ENCODE measurements at places on chromosomes 6 and 20. TPM values are rescaled to one million over a fixed set of nuclear protein-coding genes. Genes with fewer than 3 reads are reported as not detected.

DNA sequence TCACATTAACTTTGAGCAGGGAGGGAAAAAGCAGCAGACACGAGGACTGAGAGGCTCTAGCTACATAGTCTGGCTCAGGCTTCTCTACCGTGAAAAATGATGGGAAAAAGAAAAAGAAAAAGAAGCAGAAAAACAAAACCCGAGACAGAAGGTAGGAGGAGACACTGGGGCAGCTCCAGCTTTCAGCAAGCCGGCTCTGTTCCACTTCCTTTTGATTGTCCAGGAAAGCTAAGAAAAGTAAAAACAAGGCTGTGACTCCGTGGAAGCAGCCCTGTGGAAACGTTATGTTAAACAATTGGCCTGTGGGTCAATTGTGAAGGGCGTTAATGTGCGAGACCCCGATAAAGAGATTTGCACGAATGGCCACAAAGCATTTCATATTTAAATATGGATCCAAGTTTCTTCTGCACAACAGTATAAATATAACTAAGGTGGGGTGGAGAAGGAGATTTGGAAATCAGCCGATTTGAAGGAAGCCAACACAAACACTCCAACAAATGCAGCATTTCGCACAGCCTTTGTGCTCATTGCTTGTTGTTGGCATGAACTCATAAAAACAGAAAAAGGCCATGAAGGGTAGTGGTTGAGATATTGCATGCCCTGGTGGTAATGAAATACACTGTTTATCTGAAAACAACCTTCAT is 236.9 kb upstream of the JAG1 start:
- no peaks in the 10 kb centered on the region for H3K36me3 ChIP-seq
- no peak for DNase-seq
- H3K27me3 ChIP-seq: no peaks in the 10 kb centered on the region
- H3K27ac ChIP-seq: no peak overlapping the region
- no peaks in the 10 kb centered on the region for H3K4me1 ChIP-seq
- no peak overlapping the region for H3K4me3 ChIP-seq

Gene PLA2G7
- total RNA-seq: 38.2 TPM

Gene FLOT1
- 117 TPM for total RNA-seq

- DNase-seq: peak; percentile 5
- no peaks in the 10 kb centered on the region for H3K27me3 ChIP-seq
- H3K36me3 ChIP-seq: no peaks in the 10 kb centered on the region
- no peaks in the 10 kb centered on the region for H3K4me1 ChIP-seq
These were observed 1.3 kb upstream of the CDYL start for GRCh38 chr6:4774715-4775493.

DNA sequence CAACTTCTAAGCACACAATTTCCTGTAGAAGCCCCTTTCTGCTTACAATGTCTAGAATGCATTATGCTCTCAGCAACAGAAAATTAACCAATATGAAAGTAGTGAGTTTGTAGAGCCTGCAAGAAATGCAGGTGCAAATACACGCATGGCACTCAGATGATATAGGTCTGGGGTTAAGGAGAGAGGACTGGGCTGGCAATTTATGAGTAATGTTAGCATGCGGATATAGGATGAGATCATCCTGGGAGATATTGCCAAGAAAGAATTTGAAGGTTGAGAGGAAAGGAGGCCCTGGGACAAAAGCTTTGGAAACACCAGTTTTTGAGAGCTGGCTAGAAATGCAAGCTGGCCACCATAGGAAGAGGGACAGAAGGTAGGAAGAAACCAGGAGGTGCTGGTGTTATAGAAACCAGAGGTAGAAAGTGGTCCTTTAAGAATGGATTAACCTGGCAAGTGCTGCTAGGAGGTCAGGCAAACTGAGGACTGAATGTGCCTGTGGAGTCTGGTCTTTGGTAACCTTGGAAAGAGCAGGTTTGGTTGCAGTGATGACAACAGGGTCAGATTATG is 183.2 kb upstream of the MYLIP start:
- no peaks in the 10 kb centered on the region for H3K27me3 ChIP-seq
- H3K36me3 ChIP-seq: no peaks in the 10 kb centered on the region
- no peak overlapping the region for H3K4me3 ChIP-seq
- no peak overlapping the region for H3K27ac ChIP-seq

DNA sequence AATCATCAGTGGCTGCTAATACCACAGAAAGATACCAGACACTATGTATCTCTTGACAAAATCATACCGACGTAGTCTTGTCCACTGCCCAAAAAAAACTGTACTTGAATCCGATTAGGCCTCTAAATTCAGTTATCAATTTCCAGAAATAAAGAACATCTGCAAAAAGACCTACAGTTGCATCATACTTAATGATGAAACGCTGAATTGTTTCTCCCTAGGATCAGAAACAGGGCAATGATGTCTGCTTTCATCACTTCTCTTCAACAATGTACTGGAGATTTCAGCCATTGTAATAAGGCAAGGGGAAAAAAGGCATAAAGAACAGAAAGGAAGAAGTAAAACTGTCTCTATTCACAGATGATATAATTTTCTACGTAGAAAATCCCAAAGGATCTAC is 152.0 kb downstream of the TASP1 start:
- no peak overlapping the region for H3K27ac ChIP-seq
- no peak for DNase-seq
- no peaks in the 10 kb centered on the region for H3K27me3 ChIP-seq
- no peaks in the 10 kb centered on the region for H3K4me1 ChIP-seq
- H3K36me3 ChIP-seq: no peaks in the 10 kb centered on the region

Gene SULF2
- total RNA-seq: 43.6 TPM

DNA sequence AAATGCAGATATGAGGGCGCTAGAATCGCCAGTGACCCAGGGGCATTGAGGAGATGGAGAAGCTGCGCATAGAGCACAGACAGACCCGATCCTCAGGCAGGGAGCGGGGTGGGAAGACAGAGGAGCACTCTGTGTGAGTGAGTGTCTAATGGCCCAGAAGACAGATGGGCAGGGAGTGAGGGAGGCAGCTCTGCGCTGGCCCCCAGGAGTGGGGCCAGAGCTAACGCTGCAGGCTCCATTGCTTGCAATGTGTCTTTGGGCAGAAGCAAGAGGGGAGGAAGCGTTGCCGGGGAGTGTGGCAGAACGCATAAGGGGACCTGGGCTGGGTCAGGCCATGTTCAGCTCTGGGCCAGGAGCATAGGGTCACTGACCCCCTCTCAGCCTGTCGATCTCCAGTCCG is 207.0 kb downstream of the TBXT start:
- no peak for DNase-seq
- H3K27ac ChIP-seq: no peak overlapping the region
- H3K36me3 ChIP-seq: no peaks in the 10 kb centered on the region
- no peak overlapping the region for H3K4me3 ChIP-seq
- peaks cover 4% of the 10 kb centered on the region for H3K27me3 ChIP-seq
- H3K4me1 ChIP-seq: no peaks in the 10 kb centered on the region

DNA sequence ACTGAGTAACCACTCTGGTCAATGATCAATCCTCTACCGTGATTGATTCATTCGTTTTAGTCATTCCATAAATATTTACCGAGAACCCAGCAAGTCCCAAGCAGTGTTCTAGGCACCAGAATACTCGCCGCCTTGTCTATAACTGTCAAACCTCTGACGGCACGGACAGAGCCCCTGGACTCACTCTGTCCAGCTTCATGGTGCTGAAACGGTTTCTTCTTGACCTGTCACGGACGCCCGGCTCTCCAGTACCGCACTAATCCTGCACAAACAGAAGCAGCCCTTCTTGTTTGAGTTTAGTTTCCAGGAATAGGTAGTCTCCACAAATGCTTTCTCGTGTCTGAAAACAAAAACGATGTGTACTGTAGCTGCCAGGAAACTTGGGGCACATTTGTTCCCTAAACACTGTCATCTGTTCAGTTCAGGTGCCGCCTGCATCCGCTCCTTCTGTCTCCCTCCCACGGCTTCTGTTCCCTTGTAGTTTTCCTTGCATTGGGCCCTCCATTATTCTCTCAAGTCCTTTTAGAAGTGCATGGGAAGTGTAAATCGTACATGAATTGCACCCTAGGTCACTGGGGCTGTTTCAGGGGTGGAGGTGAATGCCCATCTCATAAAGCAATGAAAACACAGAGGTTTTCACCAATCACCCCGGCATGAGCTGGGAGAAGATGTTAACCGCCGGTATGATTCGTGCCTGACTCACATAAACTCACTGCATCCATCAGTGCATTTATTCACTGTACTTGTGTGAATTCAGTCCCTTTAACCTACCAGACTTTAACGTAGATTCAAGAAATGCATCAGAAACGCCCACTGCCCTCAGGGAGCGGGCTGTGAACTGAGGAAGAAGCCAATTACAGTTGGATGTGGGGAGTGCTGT is 209.3 kb upstream of the CDH4 start:
- H3K36me3 ChIP-seq: no peaks in the 10 kb centered on the region
- no peak overlapping the region for H3K27ac ChIP-seq
- H3K4me3 ChIP-seq: no peak overlapping the region

- no peaks in the 10 kb centered on the region for H3K36me3 ChIP-seq
- no peaks in the 10 kb centered on the region for H3K27me3 ChIP-seq
- no peak overlapping the region for H3K4me3 ChIP-seq
- no peak for DNase-seq
- H3K27ac ChIP-seq: no peak overlapping the region
These were observed 12.0 kb upstream of the LAMA4 start for GRCh38 chr6:112266331-112266730.

Gene LPA
- total RNA-seq: 0.85 TPM

Gene CHRNA4
- 7.2 TPM for total RNA-seq

Gene PAX1
- not detected for total RNA-seq

- DNase-seq: no peak
- H3K27me3 ChIP-seq: no peaks in the 10 kb centered on the region
- H3K36me3 ChIP-seq: peaks cover 6% of the 10 kb centered on the region
- H3K4me3 ChIP-seq: no peak overlapping the region
- peak overlapping the region; percentile 67 for H3K27ac ChIP-seq
These were observed 7.8 kb downstream of the RBM38 start for GRCh38 chr20:57398901-57399535.

Gene GPR31
- not detected for total RNA-seq

GRCh38 chr20:13059398-13060136 is 50.8 kb downstream of the SPTLC3 start:
- H3K27me3 ChIP-seq: no peaks in the 10 kb centered on the region
- no peaks in the 10 kb centered on the region for H3K4me1 ChIP-seq
- H3K4me3 ChIP-seq: no peak overlapping the region
- no peaks in the 10 kb centered on the region for H3K36me3 ChIP-seq
- no peak for DNase-seq

Gene IPCEF1
- 6.1 TPM for total RNA-seq

Gene HLA-DQB2
- total RNA-seq: not detected

All from prostate gland (tissue), 2 donors.